ENCODE measurements at places on chromosomes 13 and 19.

DNA sequence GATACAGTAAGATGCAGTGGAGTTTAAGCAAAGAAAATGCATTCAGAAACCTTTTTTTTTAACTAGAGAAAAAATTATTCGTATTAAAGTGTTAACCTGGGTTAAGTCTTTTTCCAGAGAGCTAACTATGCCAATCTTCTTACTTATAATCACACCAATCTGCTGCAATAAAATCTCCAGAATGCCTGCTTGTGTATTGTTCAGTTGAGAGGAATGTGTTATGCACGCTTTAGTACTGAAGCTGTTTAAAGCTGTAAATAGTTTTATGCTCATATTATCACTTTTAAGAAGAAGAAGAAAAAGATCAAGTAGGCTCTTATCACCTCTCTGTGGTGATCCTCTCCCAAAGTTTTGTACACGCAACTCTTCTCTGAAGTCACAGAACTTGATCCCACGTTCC is 528.7 kb downstream of the RFC3 start:
- no peak for DNase-seq

- DNase-seq = no peak
These were observed 46.2 kb downstream of the GATAD2A start for GRCh38 chr19:19451429-19452242.

GRCh38 chr13:94168783-94169453 is 310.6 kb downstream of the DCT start:
- no peak for DNase-seq

- no peak for DNase-seq
These were observed 131.8 kb upstream of the VSTM2B start for GRCh38 chr19:29393915-29394460.

- DNase-seq = no peak
These were observed 729 bp downstream of the STK11 start for GRCh38 chr19:1206150-1206863.

DNA sequence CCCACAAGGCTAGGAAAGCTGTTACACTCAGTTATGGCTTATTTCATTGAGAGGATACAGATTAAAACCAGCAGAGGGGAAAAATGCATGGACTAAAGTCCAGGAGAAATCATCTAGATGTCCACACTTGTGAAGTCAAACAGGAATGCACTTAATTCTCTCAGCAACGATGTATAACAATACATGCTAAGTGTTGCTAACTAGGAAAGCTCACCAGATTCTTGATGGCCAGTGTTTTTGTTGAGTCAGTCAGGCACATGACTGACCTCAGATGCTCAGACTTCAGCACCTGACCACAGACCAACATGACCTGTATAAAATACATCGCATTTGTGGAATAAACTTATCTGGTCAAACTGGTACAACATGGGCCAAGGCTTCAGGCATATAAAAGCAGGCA is 470.2 kb upstream of the PRR20A start:
- DNase-seq = no peak

All from memory B cell (primary cell).